IMR-90 (cell line): ENCODE measurements at places on chromosomes 3 and 15. TPM values are rescaled to one million over a fixed set of nuclear protein-coding genes. Genes with fewer than 3 reads are reported as not detected.

Gene UROC1
- not detected in 2 replicates for total RNA-seq

Gene POLR2M
- 83.0 and 117 TPM in 2 replicates for total RNA-seq

Gene EIF4E3
- total RNA-seq, result 0.72 and 0.83 TPM in 2 replicates

Gene HYKK
- 3.9 and 5.6 TPM in 2 replicates for total RNA-seq

Gene HACD2
- total RNA-seq, result 22.6 and 35.8 TPM in 2 replicates

Gene ZNF662
- total RNA-seq, result 0.28 and 0.54 TPM in 2 replicates

Gene CCDC54
- total RNA-seq, result not detected in 2 replicates

Gene C2CD4A
- not detected in 2 replicates for total RNA-seq

Gene GABRB3
- total RNA-seq, result 0.54 and 0.56 TPM in 2 replicates

Gene CPNE9
- not detected in 2 replicates for total RNA-seq

Gene CFAP91
- not detected in 2 replicates for total RNA-seq

Gene GCNT3
- total RNA-seq, result not detected in 2 replicates

Gene FOXL2
- total RNA-seq, result not detected in 2 replicates

Gene ATP8B4
- 0.54 and 0.56 TPM in 2 replicates for total RNA-seq

Gene SOX14
- not detected in 2 replicates for total RNA-seq

Gene CELSR3
- total RNA-seq, result 0.18 and 0.28 TPM in 2 replicates

Gene CD200R1
- under 0.01 TPM in 2 replicates for total RNA-seq

Gene ST8SIA2
- total RNA-seq, result not detected in 2 replicates

Gene ADGRG7
- not detected in 2 replicates for total RNA-seq

Gene ECE2
- not detected in 2 replicates for total RNA-seq

Gene ROPN1
- total RNA-seq, result 0.18 TPM in 1 of 2 replicates, not detected in the other

Gene MKRN2OS
- total RNA-seq, result not detected in 2 replicates
